ENCODE measurements at places on chromosomes 1 and 21.

DNA sequence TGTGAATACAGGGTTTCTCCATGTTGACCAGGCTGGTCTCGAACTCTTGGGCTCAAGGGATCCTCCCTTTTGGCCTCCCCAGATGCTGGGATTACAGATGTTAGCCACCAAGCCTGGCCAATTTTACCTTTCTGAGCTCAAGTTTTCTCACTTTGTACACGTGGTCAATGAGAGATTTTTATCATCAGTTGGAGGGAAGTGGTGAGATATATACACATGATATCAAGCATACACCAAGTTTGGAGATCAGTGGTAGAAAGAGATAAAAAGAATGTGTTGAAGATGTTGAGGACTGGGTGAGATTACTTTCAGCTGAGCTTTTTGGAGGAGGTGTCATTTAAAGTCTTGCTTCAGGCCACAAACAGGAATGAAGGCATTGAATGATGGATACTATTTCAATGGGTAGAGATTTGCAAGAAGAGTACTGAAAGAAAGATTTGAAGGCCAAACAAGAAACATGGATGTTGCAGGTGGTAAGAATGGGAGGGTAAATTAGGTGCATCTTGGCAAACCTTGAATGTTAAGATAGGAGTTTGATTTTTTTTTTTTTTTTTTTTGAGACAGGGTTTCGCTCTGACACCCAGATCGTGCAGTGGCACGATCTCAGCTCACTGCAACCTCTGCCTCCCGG is 3.0 kb upstream of the SESN2 start:
- peaks cover 38% of the 10 kb centered on the region for H3K4me1 ChIP-seq
- DNase-seq = no peak
- H3K4me3 ChIP-seq = peak overlapping the region; percentile 68
- H3K36me3 ChIP-seq = peaks cover 13% of the 10 kb centered on the region

DNA sequence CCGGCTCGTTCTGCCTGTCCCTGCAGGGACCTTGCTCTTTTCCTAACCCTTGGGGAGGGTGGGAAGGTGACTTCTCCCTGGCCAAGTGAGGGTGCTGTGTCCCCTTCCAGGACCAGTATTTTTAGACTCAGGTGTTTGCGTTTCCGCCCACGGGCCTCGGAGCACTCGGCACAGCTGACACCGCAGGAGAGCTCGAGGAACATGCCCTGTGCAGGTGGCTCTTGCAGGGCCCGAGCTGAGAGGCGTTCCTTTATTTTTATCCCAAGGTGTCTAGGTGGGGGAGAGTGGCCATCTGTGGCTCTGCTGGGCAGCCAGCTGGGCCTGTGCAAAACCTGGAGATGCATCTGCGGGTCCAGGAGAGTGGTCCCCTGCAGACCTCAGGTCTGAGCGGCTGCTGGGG is 16.0 kb downstream of the PLCH2 start:
- no peak overlapping the region for H3K4me3 ChIP-seq
- peaks cover 7% of the 10 kb centered on the region for H3K36me3 ChIP-seq
- DNase-seq = no peak
- peaks cover 36% of the 10 kb centered on the region for H3K4me1 ChIP-seq

GRCh38 chr1:163039707-163040093 is 29.5 kb upstream of the RGS4 start:
- no peaks in the 10 kb centered on the region for H3K4me1 ChIP-seq
- H3K36me3 ChIP-seq = no peaks in the 10 kb centered on the region

DNA sequence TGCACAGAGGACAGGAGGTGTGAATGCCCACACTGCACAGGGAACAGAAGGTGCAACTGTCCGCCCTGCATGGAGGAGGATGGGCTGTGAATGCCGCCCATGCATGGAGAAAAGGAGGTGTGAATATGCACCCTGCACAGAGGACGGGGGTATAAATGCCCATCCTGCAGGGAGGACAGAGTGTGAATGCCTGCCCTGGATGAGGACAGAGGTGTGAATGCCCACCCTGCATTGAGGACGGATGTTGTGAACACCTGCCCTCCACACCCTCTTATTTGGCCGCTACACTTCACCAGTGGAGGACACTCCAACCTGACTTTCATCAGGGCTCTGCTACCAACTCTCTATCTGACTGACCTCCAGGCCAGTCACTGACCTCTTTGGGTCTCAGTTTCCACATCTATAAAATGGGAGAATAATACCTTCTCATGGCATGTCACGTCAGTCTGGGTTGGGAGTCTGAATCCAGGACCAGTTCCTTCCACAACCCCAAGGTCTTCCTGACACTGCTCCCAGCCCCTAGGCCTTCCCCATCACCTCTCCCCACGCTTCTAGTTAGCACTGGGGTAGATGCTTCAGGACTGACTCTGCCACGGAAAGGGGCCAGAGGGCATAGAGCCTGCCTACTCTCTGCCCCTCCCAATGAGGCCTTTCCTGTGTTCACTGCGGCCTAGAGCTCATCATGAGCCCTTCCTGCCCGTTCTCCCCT is 28.4 kb downstream of the ZBTB17 start:
- H3K4me1 ChIP-seq = peaks cover 51% of the 10 kb centered on the region
- no peak for DNase-seq
- H3K36me3 ChIP-seq = peaks cover 17% of the 10 kb centered on the region
- no peak overlapping the region for H3K4me3 ChIP-seq
- H3K27me3 ChIP-seq = no peaks in the 10 kb centered on the region

- H3K27ac ChIP-seq = peak overlapping the region; percentile 25
- peaks cover 50% of the 10 kb centered on the region for H3K4me1 ChIP-seq
- H3K27me3 ChIP-seq = no peaks in the 10 kb centered on the region
- peaks cover 8% of the 10 kb centered on the region for H3K36me3 ChIP-seq
- H3K4me3 ChIP-seq = peak overlapping the region; percentile 98
These were observed 1.8 kb downstream of the ZNF362 start for GRCh38 chr1:33257772-33258712.

- H3K4me3 ChIP-seq = no peak overlapping the region
- peaks cover 5% of the 10 kb centered on the region for H3K4me1 ChIP-seq
- no peak for DNase-seq
- no peak overlapping the region for H3K27ac ChIP-seq
These were observed 33.0 kb upstream of the DNAJC6 start for GRCh38 chr1:65276197-65276939.

DNA sequence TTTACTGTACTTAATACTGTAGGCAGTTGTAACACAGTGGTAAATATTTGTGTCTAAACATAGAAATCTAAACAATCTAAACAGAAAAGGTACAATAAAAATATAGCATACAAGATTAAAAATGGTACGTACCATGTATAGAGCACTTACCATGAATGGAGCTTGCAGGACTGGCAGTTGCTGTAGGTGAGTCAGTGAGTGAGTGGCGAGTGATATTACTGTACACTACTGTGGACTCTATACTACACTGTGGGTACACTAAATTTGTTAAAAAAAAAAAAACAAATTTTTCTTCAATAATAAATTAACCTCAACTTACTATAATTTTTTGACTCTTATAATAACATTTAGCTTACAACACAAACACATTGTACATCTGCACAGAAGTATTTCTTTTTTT is 39.5 kb upstream of the MYOCOS start:
- peaks cover 82% of the 10 kb centered on the region for H3K36me3 ChIP-seq
- DNase-seq = no peak
- no peak overlapping the region for H3K4me3 ChIP-seq
- peaks cover 19% of the 10 kb centered on the region for H3K4me1 ChIP-seq
- no peaks in the 10 kb centered on the region for H3K27me3 ChIP-seq

DNA sequence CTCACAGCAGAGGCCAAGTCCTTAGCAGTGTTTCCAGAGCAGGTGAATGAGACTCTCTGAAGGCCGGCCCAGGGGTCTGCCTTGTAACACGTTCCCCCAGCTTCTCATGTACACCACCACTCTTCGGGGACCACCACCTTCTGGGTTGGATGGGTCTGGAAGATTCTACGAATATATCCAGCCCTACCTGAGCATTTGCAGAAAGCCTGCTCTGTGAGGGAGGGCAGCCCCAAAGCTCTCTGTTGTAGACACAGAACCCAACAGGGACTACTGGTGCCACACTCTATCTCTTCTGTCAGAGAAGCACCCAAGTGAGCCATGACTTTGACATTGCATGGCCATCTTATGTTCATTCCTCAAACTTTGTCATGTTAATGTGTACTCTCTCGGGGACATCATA is 61.8 kb downstream of the CD247 start:
- peak overlapping the region; percentile 92 for H3K27ac ChIP-seq
- H3K4me1 ChIP-seq = peaks cover 46% of the 10 kb centered on the region
- DNase-seq = no peak
- H3K4me3 ChIP-seq = peak overlapping the region; percentile 85
- peaks cover 39% of the 10 kb centered on the region for H3K36me3 ChIP-seq

- H3K27me3 ChIP-seq = no peaks in the 10 kb centered on the region
- peaks cover 33% of the 10 kb centered on the region for H3K4me1 ChIP-seq
- no peak overlapping the region for H3K27ac ChIP-seq
- DNase-seq = no peak
- H3K4me3 ChIP-seq = no peak overlapping the region
These were observed 184.3 kb upstream of the CACYBP start for GRCh38 chr1:174815474-174815908.

- DNase-seq = no peak
- no peak overlapping the region for H3K4me3 ChIP-seq
- H3K27ac ChIP-seq = no peak overlapping the region
- peaks cover 9% of the 10 kb centered on the region for H3K36me3 ChIP-seq
- peaks cover 8% of the 10 kb centered on the region for H3K4me1 ChIP-seq
- peaks cover 64% of the 10 kb centered on the region for H3K27me3 ChIP-seq
These were observed 7.3 kb downstream of the RAP1GAP start for GRCh38 chr1:21661886-21662285.

GRCh38 chr1:198374288-198374687 is 166.2 kb downstream of the ATP6V1G3 start:
- H3K36me3 ChIP-seq = no peaks in the 10 kb centered on the region
- no peaks in the 10 kb centered on the region for H3K27me3 ChIP-seq
- H3K4me1 ChIP-seq = no peaks in the 10 kb centered on the region
- no peak overlapping the region for H3K4me3 ChIP-seq
- H3K27ac ChIP-seq = no peak overlapping the region

GRCh38 chr1:184656221-184656620 is 98.4 kb downstream of the EDEM3 start:
- H3K27me3 ChIP-seq = peaks cover 18% of the 10 kb centered on the region
- no peak overlapping the region for H3K27ac ChIP-seq
- no peaks in the 10 kb centered on the region for H3K36me3 ChIP-seq
- DNase-seq = no peak
- no peaks in the 10 kb centered on the region for H3K4me1 ChIP-seq
- H3K4me3 ChIP-seq = no peak overlapping the region

GRCh38 chr1:150979092-150980056 is 2.7 kb upstream of the ANXA9 start:
- no peaks in the 10 kb centered on the region for H3K27me3 ChIP-seq
- peaks cover 5% of the 10 kb centered on the region for H3K36me3 ChIP-seq
- peaks cover 17% of the 10 kb centered on the region for H3K4me1 ChIP-seq

DNA sequence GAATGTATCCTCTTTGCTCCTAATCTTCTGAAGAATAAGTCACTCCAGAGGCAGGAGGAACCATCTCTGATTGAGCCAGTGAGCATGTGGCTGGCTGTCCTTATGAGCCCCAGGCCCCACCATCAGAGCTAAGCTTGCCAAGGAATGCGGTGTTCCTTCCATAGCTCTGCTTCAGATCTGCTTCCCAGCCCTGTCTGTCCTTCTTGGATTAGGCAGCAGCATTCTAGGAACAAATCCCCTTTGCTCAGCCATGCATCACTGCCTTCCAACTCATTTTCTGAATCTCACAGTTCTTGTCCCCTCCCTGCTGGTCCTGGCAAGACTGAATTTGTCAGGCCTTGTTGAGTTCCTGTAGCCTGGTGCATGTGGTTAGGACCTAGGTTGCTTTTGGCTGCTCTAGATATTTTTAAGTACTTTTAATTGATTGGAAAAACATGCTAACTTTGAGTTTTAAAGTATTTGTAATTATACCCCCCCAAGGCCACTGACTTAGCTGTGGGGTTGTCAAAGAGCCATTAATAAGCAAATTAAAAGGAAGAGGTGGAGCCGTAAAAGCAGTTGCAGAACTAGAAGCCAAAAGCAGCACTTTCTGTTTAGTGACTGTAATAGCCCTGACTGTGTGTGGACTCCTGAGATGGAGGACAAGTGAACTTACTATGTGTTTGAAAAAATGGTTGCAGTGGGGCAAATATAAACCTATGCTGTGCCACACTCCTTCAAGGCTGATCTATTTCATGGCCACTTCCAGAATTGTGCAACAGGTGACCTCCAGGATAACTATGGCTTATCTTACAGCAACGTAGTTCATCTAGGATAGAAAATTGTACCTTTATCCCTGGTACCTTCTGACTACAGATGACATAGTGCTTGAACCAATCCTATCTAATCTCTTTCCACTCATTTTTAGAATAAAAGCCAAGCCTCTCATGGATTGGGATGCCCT is 61.3 kb upstream of the BACH1 start:
- no peaks in the 10 kb centered on the region for H3K36me3 ChIP-seq
- H3K27ac ChIP-seq = no peak overlapping the region
- H3K4me3 ChIP-seq = no peak overlapping the region
- peaks cover 13% of the 10 kb centered on the region for H3K27me3 ChIP-seq

GRCh38 chr1:105686874-105687690 is 1369.4 kb upstream of the PRMT6 start:
- no peaks in the 10 kb centered on the region for H3K4me1 ChIP-seq
- no peaks in the 10 kb centered on the region for H3K27me3 ChIP-seq
- H3K36me3 ChIP-seq = no peaks in the 10 kb centered on the region
- DNase-seq = no peak
- H3K4me3 ChIP-seq = no peak overlapping the region

DNA sequence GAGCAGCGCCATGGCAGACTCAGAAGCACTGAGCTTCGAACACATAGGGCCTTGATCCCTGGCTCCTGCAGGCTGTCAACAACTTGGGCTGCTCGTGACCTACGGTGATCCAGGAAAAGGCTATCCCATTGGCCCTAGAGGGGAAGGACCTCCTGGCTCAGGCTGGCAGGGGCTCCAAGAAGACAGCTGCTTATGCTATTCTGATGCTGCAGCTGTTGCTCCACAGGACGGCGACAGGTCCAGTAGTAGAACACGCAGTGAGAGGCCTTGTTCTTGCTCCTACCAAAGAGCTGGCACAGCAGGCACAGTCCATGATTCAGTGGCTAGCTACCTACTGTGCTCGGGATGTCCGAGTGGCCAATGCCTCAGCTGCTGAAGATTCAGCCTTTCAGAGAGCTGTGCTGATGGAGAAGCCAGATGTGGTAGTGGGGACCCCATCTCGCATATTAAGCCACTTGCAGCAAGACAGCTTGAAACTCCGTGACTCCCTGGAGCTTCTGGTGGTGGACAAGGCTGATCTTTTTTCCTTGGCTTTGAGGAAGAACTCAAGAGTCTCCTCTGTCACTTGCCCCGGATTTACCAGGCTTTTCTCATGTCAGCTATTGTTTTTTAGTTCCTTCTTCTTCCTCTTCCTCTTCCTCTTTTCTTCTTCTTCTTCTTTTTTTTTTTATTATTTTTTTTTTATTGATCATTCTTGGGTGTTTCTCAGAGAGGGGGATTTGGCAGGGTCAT is 18.9 kb downstream of the ITLN2 start:
- H3K27ac ChIP-seq = no peak overlapping the region
- H3K27me3 ChIP-seq = peaks cover 8% of the 10 kb centered on the region
- no peak overlapping the region for H3K4me3 ChIP-seq
- no peaks in the 10 kb centered on the region for H3K36me3 ChIP-seq
- DNase-seq = no peak
- no peaks in the 10 kb centered on the region for H3K4me1 ChIP-seq

GRCh38 chr1:8540261-8540941 is 222.5 kb downstream of the SLC45A1 start:
- peaks cover 18% of the 10 kb centered on the region for H3K4me1 ChIP-seq
- H3K27ac ChIP-seq = no peak overlapping the region
- H3K27me3 ChIP-seq = no peaks in the 10 kb centered on the region
- H3K4me3 ChIP-seq = no peak overlapping the region

All from central memory CD8-positive, alpha-beta T cell (primary cell).